Hematopoietic multipotent progenitor cell treated with erythropoietin and hydrocortisone succinate and interleukin-3 and kit ligand, for 8 days (in vitro differentiated cells): ENCODE measurements at places on chromosomes 1 and 21.
A peak's percentile ranks its signal among the peaks of the same experiment; 100 is the strongest.

- no peak for DNase-seq
These were observed 17.8 kb upstream of the CHRM3 start for GRCh38 chr1:239368436-239369109.

- no peak for DNase-seq
These were observed 22.8 kb downstream of the FAM20B start for GRCh38 chr1:179048339-179049124.

- no peak for DNase-seq
These were observed 10.8 kb upstream of the THEM4 start for GRCh38 chr1:151920149-151920548.

DNA sequence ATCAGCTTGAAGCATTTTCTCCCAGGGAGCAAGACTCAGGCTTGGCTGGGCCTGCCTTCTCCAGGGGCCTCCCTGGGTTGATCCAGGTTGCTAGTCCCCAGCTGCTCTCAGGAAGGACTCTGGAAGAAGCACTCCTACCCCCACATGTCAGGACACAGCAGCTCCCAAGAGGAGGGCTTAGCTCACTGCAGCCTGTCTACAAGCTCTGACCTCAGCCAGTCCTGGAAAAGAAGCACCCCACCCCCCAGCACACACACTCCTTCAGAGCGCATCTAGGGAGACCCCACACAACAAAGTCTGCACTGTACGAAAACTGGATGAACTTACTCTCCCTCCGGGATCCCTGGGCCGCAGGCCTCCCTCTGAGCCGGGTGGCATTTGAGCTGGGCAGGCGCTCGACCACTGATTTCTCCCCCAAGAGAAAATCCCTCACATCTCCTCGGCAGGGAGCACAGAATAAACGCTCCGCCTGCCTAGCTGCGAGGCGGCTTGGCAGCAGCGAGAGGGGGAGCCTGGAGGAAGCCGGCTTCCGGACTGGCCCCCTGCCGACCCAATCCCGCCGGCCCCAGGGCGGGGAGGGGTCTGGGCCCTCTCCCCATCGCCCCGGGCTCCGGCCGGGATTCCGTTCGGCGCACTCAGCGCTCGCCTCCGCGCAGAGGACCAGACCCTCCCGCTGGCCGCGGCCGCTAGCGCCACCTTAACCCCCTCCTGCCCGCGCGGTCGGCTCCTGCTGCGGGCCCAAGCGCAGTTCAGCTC is at the start of gene KCNA2:
Gene KCNA2, minus strand, starts transcription at position 458 of the 756 bp plus-strand sequence. CDS start 1,576 bp downstream, outside the sequence.
- DNase-seq: no peak

DNA sequence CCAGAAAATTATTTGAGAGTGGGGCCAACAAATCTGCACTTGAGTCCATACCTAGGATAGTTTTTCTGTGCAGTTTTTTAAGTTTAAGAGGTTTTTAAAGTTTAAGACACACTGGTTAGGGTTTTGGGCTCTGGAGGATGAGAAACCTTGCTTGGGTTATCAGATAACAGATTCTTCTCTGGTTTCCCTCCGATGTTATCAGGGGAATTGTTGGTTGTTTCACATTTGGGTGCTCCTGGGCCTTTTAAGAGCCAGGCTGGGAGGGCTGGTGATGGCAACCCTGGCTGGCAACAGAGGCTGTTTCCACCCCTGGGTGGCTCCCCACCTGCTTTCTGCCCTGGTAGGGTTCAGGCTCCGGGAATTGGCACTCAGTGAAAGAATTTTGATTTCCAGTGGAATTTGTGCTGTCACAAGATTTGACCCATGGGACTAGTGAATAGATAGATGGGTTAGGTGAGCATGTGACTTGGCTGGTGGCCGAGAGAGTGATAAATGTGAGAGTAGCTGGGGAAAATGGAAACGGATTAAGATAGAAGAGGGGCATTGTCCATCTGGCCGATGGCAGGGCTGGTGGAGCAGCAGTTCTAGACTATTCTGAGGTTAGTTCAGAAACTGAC is 14.8 kb downstream of the VANGL1 start:
- no peak for DNase-seq

- no peak for DNase-seq
These were observed 103.6 kb upstream of the IVNS1ABP start for GRCh38 chr1:185420588-185421081.

- no peak for DNase-seq
These were observed 81.6 kb upstream of the TTC34 start for GRCh38 chr1:2882966-2883696.

GRCh38 chr1:202274611-202275010 is 67.1 kb downstream of the UBE2T start:
- DNase-seq: peak; percentile 60

DNA sequence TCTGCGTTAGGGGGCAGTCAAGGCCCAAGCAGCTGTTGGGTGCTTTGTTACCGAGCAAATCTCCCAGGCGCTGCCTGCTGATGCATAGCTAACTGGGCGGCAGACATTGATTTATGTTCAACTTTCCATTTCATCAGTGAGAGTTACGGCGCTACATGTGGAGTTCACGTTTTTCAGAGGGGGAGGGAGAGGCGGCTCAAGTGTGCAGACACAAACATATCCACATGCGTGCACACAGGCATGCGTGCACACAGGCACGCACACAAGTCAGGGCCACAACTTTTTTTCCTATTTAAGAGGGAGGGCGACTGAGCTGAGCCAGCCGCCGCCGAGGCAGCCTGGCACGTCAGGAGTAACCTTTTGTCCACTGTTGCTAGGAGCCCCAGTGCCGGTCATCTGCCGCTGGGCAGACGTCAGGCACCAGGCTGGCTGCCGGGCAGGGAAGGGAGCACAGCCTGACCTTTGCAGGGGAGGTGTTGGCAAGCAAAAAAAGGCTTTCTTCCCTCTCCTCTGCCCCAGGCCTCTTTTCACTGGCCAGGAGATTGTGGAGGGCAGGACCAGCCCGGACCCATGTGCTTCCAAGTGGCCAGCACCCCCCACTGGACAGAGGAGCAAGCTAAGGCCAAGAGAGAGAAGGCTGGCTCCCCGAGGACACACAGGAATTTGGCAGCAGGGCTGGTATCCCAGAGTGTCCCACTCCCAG is 73.3 kb downstream of the MRPL37 start:
- DNase-seq: peak; percentile 17

- no peak for DNase-seq
These were observed 192.5 kb upstream of the GREM2 start for GRCh38 chr1:240804475-240804874.

GRCh38 chr1:91895832-91896556 is 10.0 kb upstream of the TGFBR3 start:
- no peak for DNase-seq

DNA sequence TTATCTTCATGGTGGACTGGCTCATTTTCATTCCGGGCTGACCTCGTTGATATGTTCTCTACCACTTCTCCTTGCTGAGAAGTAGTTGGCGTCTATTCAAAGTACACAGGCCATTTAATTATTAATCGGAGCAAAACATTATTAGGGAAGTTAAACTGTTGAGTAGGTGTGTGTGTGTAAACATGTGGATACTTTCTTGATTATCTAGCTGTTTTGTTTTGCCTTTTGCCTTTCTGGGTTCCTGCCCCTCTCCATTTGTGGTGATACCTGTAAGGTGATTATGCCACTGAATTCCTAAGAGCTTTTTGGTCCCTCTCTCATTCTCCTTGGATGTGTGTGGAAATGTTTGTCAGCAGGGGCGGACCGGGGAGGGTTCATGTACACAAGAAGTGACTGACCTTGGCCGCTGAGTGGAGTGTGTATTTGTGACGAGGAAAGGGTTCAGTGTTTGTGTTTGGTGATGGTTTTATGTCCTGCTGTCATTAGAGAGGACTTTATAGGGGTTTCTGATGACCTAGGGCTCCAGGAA is 56.6 kb upstream of the PPP2R5A start:
- no peak for DNase-seq

DNA sequence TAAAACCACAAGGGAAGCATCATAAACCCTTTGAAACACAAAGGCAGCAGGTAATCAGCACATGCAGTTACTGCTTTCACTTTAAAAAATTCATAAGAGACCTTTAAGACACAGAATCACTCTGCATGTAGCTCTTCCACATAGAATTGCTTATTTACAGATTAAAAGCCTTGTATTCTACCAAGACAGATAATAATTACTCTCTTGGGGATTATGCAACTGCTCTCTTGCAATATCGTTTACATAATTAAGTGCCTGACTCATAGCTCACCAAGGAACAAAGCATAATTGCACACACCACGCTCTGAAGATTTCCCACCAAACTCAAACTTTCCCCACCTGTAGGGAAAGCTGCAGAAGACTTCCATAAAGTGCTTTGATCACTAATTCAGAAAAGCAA is 87.9 kb downstream of the VAV3 start:
- DNase-seq: peak; percentile 60

DNA sequence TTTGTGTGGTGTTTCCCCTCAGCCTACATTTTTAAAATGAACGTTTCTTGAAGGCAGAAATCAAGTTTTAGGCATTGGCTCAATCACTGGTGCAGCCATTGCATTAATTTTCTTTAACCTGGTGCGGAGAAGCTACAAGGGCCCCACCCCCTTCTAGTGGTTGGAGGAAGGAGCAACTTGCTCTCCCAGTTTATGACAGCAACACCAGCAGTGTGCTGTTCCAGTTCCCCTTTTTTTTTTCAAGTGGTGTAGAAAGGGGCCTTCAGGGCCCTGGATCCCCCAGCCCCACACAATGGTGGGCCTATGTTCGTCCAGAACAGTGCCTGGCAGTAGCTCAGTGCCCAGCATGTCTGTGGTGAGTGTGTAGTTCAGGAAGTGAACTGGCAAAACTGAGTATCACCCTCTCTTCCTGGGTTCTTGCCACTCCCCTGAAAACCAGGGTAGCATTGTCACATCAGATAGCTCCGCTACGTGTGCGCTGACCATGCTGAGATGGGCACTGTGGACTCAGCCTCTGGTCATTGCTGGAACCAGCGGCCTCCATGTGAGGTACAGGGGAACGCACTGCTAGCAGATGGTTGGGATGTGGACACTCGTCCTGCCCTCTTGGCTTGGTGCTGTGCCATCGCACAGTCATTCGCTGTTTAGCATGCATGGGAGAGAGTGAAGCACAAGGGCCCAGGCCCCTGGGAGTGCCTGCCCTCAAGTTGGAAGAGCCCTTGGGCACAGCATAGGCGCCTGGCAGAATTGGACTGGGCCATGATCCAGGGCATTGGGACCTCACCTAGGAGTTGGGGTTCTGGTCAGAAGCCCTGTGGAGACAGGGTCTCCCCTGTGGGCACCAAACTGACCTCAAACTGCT is 7.2 kb downstream of the ARF1 start:
- no peak for DNase-seq

DNA sequence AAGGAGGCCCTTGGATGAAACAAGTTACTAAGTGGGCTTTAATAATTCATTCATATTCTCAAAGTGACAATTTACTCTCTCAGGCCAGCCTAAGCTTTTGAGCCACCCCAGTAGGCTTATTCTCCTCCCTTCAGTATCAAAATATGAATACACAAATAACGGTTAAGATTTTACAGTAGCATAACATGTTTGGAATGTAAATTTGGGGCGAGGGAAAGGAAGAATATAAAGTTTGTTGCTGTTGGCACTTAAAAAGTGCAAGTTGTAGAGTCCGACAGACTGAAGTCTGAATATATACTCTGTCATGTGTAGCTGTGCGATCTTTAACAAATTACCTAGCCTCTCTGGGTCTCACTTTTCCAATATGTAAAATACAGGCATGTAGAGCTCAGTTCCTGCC is 22.6 kb upstream of the MYSM1 start:
- DNase-seq: no peak

- no peak for DNase-seq
These were observed 56.1 kb downstream of the DNTTIP2 start for GRCh38 chr1:93822730-93823425.

DNA sequence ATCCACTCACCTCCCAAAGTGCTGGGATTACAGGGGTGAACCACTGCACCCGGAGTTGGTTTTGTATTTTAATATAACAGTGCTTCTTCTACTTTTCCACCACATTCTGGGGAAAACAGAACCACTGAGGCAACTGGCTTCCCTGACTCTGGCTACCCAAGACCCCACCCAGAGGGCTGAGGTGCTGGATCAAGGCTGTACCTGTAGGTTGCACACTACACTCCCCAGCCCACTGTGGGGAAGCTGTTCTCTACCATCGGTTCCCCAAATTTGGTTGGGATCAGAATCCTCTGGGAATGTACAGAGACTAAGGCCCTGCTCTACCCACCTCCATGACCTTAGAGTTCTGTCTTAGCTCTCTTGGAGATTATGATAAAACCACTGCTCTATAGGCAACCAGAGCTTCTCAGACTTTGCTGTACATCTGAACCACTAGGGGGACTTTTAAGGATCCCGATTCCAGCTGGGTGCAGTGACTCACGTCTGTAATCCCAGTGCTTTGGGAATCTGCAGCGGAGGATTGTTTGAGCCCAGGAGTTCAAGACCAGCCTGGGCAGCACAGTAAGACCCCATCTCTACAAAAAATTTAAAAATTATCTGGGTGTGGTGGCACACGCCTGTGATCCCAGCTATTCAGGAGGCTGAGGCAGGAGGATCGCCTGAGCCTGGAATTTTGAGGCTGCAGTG is 51.6 kb downstream of the GNG4 start:
- peak; percentile 10 for DNase-seq

DNA sequence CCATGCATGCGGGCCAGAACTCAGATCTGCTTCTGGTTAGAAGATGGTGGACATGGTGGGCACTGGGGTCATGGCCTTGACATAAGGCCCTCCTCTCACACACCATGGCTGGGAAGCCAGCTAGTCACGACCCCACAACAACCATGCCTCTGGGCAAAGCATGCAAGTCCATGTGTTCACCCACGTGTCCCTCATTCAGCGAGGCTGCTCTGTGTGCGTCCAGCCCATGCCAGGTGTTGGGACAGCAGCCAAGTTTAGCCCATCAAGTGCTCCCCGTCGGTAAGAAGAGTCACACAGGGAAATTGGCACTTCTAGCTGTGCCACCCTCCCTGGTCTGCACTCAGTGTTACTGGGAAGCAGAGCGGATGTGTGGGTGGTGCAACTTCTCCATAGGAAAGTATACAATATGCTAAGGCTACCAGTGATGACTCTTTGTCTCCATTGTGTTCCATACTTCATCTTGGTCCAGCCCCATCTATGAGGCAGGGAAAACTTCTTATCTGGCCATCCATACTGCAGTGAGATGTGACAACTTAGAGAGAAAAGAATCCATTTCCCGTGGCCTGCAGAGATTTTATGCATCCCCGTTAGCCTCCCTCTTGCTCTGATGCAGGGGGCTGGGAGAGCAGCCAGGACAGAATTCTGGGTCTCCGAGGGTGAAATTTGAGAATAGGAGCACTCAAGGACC is 198.0 kb downstream of the GRIK3 start:
- no peak for DNase-seq

GRCh38 chr1:192901500-192901899 is 92.7 kb downstream of the RGS2 start:
- DNase-seq: no peak

- DNase-seq: peak; percentile 62
These were observed 69.7 kb upstream of the USP24 start for GRCh38 chr1:55284856-55285255.
